ENCODE measurements at places on chromosomes 3 and 15.
A peak's percentile ranks its signal among the peaks of the same experiment; 100 is the strongest.

DNA sequence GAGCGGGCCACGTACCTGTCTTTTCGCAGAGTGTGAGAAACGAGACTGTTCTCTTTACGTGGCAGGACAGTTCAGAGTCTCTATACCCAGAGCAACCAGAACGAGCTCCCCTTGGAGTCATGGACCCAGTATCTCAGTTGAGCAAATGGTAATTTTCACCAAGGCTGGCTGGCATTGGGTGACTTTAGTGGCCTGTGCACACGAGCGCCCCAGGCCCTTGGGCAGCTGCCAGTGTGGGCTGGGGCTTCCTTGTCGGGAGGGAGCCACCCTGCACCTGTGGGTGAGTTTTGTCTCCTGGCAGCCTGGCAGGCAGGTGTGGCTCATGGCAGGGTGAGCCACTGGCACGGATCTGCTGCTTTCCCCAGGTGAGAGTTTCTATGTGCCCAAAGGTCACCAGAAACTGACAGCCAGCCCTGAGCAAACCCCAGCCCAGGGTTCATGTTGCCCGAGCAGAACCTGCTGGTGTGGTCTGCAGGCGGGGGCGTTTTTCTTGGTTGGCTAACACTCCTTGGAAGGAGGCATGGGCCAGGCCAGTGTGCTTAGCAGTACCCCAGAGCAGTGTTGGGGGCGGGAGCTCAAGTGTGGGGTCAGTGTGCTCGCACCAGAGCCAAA is 135.0 kb downstream of the TJP1 start:
- no peak for DNase-seq

- DNase-seq, result peak; percentile 30
These were observed 9.6 kb upstream of the SST start for GRCh38 chr3:187679638-187680396.

- DNase-seq, result no peak
These were observed 31.3 kb upstream of the FOXP1 start for GRCh38 chr3:71614869-71615268.

GRCh38 chr3:52090933-52091468 is 34.6 kb upstream of the DUSP7 start:
- DNase-seq, result no peak

DNA sequence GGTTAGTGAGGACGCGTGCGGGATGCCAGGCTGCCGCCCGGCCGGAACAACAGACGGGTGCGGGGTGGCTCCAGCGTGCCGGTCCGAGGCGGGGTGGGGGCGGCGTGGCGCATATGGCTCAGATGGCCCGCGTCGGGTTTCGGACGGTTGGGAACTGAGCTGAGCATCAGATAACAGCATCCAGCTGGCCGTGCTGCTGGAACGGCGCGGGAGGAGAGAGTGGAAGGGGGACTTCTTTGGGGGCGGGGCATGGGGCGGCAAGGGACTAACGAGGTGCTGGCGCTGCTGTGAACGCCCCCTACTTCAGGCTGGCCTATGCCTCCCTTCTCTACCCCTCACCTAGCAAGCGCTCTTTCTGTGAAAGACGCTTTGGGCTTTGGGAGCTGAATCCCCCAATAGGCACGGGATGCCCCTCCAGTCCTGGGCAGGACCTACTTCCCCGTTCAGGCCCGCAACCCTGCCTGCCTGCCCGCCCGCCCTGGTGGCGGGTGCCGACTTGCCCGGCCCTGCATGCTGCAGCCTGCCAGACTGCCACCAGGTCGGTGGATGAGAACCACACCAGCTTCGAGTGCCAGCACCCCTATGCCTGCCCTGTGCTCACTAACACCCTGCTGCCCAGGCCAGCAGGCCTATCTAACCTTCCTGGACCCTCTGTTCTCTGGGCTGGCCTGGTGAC is 542 bp downstream of the INKA1 start:
- DNase-seq, result peak; percentile 62
